Muscle of back (tissue), 13 donors: ENCODE measurements at places on chromosomes 6 and 20.

GRCh38 chr20:48015943-48016723 is 230.9 kb upstream of the SULF2 start:
- peak; percentile 98 for DNase-seq

DNA sequence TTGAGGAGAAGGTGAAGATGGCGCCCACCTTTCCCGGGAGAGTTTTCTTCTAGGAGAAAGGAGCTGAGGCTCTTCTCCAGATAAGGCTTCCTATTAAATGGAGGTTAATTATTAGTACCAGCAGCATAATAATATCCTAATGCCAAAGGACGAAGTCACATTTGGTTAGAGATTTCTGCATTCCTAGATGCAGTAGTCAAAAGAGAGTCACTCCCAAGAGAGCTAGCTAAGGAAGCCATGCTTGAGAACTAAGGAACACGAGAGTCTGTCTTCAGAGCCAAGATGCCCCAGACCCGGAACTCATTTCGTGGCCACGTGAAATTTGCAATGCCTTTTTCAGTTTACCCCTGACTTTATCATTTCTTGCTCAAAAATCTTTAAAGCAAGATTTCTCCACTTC is 132.7 kb downstream of the TSHZ2 start:
- DNase-seq = no peak

DNA sequence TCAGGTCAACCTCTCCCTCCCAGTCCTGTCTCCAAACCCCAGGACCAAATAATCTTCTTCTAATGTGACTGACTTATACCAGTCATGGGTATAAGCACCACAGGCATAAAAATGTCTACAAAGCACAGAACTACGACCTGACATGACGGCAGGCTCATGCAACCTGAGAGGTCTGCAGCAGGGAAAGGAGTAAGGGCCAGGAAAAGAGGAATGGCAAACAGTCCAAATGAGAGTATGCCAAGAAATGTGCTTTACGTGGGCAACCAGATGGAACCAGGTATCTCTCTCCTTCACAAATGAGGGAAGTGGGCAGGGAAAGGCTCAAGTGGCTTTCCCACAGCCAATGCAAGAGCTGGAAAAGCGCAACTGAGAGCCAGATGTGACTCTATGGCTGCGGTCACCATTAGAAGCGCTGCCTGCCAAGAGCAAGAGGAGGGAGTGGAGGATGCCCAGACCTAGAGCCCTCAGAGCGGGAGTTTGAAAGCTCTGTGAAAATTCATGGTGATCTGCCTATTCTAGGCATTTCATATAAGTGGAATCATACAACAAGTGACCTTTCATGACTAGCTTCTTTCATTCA is 6.0 kb downstream of the APMAP start:
- DNase-seq = no peak

DNA sequence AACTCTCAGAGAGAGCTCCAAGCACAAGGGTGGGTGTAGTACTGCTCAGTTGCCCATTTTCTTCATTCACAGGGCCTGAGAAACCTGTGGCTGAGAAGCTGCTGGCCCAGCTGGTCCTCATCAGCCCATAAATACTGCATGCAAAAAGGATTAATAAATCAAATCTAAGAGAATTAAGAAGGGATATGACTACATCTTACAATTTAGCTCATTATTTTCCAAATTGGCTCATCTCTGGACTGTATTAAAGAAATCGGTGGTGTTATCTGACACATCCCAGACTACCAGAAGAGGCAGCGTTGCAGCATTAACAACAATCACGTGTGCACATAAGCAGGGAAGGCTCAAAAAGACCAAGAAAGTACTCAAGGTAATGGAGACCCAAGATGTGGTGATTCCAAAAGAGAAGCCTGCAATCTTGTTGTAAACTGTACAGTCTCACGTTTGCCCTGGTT is 90.7 kb downstream of the CD24 start:
- DNase-seq = no peak

DNA sequence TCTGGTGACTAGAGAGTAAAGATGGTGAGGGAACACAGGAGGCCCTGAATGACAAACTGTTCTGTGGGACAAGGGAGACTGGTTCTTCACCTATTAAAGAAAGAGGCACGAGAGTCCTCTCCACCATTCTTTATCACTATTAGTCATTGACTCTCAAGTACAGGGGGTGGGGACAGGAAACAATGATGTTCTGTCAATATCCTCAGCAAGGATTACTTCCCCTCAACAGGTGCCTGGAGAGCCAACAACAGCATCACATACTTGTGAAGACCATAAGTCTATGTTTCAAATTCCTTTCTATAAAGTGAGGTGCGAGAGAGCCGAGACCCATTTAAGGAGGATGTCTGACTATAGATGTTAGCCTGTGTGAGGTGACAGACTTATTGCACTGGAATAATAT is 72.4 kb upstream of the TBC1D7 start:
- no peak for DNase-seq

- DNase-seq = no peak
These were observed 116.2 kb upstream of the SYNDIG1 start for GRCh38 chr20:24353135-24353690.

GRCh38 chr6:166570929-166571713 is 15.4 kb downstream of the RAMACL start:
- no peak for DNase-seq

DNA sequence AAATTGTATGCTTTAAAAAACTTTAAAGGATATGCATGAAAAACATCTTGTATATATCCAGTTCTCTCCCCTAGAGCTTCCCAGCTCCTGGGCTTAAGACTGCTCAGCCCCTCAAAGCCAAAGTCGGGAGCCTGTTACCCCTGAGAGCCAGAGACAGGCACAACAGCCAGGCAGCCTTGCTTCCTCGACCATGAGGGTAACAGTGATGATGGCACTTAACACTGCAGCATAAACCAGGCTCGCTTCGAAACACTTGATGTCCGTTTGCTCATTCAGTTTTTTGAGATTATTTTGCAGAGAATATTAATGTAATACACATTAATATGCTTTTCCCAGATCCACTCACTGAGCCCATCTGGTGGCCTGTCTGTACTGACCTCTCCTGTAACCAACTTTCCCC is 47.2 kb downstream of the RPP40 start:
- no peak for DNase-seq

GRCh38 chr20:55273149-55273548 is 732.2 kb downstream of the CBLN4 start:
- no peak for DNase-seq

- no peak for DNase-seq
These were observed 96.9 kb downstream of the CEBPB start for GRCh38 chr20:50287512-50287911.

DNA sequence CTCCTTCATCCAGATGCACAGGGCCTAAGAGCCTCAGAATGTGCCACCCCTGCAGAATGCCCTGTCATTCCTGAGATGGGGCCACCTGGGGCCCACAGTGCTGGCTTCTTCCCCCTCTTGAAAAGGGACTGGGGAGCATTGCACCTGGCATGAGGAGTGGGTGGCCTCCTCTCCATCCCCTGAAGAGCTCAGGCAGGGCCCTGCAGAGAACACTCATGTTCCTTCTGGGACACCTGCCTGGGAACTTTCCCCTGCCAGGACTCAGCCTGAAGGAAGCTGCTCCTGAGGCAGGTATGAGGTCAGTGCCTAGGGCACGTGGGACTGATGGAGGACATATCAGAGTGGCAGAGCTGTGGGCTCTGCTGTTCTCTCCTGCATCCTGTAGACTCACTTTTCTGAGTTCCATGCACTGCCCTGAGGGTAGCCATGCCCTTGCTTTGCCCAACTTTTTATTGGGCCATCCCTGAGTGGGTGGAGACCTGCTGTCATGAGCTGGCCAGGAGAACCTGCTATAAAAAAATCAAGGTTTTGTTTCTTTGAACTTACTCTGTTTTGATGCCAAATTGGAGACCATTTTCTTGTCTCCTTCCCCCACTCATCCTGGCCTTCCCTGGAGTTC is 19.5 kb downstream of the CCDC167 start:
- DNase-seq = no peak

DNA sequence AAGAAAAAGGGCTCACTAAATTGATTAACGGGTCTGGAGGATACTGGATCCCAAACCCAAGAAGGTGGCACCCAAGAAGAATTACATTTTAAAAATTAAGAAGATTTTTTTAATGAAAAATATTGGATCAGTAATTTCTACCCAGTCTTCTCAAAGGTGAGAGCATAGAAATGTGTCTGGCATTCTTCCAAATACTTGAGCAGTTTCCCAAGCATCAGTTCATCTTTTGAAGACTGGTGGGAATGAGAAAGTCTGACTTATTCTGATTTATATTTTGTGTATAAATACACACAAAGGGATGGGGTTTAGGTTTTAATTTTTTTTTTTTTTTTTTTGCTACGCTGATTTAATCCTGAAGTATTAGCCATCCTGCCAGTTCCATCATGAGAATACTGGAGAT is 3.3 kb downstream of the MGME1 start:
- no peak for DNase-seq

DNA sequence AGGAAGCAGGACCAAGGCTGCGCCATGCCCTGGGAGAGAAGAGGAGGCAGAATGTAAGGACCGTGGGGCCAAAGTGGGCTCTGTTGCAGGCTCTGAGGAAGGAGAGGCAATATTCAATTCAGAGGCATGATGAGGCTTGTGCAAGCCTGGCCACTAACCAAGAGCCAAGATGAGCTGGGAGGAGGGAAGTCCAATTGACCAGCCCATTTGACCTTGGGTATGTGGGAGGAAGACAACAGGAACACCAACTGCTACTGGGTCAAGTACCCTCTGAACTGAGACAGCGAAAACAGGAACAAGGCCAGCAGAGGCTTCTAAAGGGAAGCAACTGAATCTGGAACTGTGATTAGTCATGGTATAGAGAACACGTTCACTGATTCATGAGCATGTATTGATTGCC is 779.6 kb downstream of the MAFB start:
- no peak for DNase-seq

- DNase-seq = no peak
These were observed 27.8 kb downstream of the HDDC2 start for GRCh38 chr6:125273965-125274364.

DNA sequence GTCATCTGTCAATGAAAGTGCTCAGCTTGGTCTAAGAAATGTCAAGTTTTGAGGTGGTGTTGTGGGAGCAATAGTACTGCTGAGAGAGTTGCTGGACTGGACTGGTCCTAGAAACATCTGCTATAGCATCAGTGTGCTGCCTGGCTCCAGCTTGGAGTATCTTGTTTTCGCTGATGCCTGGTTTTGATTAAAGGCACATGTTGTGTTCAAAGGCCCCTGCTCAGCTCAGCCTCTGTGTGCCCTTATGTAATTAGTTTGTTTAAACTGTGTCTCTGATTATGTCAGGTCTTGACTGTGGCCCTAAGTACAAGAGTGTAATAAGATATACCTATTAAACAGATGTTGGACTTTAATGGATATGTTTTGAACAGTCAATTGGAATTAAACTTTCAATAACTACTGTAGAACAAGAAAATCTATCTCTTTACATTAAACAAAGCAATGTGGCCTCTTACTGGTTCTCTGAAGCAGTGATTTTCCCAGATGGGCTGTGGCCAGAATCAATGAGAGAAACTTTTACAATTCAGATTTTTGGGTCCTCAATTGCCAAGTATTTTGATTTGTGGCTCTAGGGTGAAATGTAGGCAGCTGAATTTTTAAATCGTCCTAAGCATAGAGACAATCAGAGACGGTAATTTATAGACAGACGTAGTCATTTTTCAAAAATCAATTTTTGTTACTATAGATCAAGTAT is 668.2 kb downstream of the DHX35 start:
- DNase-seq = peak; percentile 64

- no peak for DNase-seq
These were observed 24.2 kb downstream of the ASXL1 start for GRCh38 chr20:32382102-32382950.

DNA sequence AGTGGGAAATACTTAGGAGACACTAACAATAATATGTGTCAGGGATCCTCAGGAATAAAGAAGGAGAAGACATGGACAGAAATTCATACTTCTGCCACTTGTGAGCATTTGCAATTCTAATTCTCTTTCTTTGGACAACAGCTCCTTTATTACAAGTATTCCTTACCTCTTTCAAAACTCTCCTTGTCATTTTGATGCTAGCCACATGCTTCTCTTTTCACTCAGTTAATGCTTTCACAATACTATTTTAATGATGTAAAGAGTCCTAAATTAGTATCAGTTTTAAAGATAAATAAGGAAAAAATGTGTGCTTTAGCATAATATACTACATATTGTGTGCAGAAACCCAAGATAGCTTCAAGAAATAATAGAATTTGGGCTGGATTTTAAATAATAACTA is 62.5 kb downstream of the AHI1 start:
- DNase-seq = no peak

DNA sequence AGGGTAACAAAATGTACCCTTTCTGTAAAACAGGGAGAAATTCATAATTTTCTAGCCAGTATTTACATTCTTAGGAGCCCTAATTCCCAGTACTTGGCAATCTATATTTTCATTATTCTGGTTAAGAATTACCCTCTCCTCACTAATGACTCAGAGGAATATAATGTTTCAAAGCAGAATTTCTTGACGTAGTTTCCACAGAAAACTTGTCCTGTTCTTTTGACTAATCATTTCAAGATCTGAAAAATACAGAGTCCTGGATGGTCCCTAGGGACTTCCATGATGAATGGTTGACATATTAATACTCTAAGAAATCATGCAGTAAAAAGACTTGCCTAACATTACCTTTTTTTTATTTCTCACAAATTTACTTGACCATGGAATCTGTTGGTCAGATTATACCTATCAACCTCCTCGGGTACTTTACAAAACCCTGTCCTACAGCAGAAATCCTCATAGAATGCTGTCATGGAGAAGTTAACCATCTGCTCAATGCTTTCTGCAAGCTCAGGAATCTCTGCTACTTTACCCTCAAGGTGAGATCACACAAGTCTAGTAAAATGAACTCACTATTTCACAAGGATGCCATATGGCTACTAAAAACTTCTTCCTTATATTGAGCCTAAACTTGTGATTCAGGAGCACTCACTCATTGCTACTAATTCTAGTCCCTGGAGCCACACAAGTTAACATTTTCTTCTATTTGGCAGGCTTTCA is 202.1 kb upstream of the CNR1 start:
- no peak for DNase-seq

DNA sequence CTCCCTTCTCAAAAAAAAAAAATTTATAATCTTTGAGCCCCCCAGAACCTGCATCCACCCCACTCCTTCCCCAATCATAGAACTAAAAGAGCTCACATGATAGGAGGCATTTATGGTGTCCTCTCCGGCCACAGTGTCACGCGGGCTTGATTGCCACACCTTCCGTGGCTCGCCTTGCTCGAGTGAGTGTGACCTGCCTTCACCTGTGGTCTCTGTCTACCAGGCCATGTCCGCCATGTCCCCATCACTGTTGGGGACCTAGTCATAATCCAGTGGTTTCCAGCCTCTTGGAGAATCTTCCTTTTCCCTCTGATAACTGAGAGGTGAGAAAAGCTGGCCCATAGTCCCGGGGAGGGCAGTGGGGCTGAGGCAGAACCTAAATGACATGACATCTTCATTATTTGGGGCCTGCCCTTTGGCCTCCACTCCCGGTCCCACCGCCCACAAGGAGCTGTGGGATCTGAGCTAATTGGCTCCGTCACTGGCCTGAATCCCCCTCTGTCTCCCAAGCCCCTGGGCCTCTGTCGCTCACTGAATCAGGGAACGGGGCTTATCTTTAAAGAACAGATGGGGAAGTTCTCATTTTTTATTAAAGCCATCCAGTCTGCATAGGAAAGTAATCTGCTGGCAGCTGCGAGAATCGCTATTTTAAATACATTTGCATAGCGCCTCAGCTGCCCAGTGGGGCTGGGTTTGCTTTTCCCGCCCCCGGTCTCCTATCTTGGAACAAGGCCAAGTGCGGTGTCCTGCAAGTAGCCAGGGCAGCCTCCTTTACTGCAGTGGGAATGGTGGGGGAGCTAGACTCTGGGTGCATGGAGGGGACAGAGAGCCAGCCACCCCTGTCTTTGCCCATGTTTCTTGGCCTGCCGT is 197.6 kb upstream of the PMEPA1 start:
- peak; percentile 60 for DNase-seq
